ENCODE measurements at places on chromosomes 7 and 10.

GRCh38 chr10:65358565-65358964 lies 1567.3 kb upstream of the LRRTM3 start:
- DNase-seq, result no peak

GRCh38 chr7:108581655-108582491 lies 12.2 kb downstream of the DNAJB9 start:
- DNase-seq, result peak; percentile 14

DNA sequence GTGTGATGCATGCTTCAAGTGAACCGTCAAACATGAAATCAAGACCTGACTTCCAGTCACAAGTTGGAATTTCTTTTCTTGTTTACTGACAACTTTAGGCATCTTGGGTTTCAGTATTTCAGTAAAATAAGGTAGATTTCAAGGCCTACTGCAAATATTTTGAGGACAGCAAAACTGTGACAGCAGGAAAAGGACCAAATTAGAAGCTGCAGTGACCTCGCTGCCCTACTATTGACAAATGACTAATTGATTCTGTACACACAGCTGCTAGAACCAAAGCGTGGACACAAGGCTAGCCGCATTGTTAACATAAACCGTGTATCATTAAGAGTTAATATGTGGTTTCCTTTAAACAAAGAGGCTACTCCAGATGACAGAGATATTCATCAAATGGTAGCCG lies 105.7 kb upstream of the SEC61G start:
- no peak for DNase-seq

DNA sequence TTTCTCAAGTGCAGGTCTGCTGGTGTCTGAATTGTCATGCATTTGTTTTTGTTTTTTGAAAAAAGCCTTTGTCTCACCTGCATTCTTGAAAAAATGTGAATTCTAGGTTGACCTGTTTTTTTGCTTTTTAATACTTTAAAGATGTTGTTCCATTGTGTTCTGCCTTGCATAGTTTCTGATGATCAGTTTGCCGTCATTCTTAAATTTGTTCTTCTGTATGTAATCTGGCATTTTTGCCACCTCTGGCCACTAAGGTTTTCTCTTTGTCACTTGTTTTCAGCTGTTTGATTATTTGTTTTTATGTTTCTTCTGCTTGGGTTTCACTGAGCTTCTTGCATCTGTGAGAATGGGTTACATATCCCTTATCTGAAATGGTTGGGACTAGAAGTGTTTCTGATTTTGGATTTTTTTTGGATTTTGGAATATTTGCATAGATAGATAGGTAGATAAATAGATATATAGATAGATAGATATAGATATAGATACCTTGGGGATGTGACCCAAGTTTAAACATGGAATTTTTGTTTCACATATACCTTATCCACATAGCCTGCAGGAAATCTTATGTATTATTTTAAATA lies 16.5 kb downstream of the MGMT start:
- DNase-seq, result no peak

DNA sequence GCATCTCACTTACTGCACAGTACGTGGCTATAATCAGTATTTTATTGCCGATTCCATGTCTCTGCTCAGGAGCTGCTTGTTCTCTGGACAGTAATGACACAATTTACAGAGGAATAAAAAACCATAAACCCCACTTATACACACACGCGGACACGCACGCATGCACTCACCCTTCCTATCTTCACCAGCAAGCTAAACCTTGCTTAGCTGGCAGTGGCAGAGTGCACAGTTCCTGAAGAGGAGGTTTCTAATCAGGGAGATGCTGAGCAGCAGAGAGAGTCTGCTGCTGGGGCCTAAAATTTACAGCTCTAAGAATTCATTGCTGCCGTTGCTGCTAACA lies 66.3 kb downstream of the SND1 start:
- no peak for DNase-seq

GRCh38 chr10:96017191-96017687 lies 26.1 kb upstream of the CCNJ start:
- peak; percentile 63 for DNase-seq

- DNase-seq, result peak; percentile 32
Measured at GRCh38 chr10:8044908-8045725, 9.4 kb upstream of the GATA3 start.

DNA sequence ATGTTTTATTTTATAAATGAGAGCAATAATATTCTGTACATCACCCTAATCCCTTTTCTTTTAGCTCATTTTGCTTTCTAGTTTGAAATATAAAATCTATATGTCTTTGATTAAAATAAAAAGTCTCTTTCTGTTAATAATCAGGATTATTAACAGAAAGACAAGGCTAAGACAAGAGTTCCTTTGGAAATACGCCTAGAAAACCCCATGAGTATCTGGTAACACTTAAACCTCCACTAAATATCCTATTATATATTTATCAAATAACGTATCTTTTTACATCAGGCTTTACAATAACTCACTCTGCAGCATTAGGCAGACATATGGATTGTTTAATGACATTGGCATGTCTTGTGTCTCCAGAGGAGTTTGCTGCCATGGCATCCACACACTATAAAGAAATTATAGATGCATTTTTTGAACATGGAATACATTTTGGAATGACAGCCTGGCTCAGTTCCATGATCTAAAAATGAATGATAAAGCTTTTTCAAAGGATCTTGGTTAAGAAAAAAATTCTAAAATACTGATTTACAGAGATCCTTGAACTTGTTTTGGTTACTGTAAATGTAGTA lies 98.7 kb downstream of the TMEM26 start:
- DNase-seq, result no peak

GRCh38 chr7:23222439-23223030 lies 24.0 kb upstream of the GPNMB start:
- no peak for DNase-seq

GRCh38 chr7:108296911-108297310 lies 159.3 kb downstream of the NRCAM start:
- DNase-seq, result no peak

DNA sequence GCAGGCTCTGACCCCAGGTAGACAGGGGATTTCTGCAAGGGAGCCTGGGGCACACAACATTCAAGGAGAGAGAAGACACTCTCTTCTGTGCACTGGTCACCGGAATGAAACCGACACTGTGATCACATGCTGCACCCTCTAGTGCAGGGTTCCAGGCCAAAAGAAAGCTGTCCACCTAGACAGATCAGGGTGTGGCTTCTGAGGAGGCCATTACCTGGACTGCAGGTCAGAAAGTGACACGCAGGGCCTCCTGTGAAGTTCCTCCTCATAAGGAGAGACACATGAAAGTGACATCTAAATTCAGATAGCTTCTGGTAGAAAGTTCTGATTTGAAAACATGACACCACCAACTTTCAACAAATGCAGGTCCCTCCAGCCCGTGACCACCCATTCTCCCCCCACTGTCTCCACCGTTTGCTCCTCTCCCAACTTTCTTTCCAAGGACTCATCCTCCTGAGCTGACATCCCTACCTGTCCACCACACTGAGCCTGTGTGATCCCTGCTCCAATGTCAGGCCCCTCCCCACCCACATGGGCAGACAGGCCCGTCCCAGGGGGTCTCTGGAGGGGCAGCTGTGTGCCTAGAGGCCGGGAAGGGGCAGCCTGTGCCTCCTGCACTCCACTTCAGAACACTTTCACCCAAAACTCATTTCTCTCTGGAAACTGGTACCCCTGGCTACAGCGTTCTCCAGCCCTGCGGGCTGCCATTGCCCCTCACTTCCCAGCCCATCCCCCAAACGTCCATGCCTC lies 198.0 kb downstream of the TNS3 start:
- DNase-seq, result no peak

DNA sequence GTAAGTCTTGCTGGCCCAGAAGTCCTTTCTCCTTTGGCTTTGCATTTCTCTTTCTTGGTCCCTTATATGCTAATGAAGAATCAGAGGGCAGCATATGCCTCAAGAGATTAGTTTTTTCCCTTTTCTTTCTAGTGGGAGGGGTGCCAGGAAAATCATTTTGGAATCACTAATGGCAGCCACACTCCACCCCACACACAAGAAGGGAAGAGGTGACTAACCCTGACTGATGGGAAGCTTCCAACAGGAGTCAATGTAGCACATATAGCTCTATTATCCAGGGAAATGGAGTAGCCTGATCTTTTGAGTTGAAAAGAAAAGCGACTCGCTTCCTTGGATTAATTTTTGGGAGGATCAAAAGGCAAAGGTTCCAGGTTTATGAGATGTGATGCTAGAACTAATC lies 225.3 kb downstream of the KIF20B start:
- no peak for DNase-seq

DNA sequence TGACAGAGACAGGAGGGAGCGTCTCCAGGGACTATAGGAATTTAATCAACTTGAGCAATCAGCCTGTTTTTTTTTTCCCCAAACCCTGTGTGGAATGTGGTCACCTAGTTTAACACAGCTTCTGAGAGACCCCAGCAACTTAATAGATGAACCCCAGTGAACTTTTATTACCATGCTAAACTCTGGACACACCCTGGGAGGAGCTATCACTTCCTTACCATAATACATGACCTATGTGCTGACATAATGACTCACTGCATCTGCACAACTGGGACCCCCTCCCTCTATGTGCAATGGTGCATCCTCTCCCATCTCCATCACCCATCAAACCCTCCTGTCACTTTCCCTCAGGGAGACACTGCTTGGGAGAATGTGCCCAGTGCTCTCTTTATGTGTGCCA lies 83.7 kb downstream of the EPC1 start:
- DNase-seq, result no peak

- DNase-seq, result no peak
Measured at GRCh38 chr7:29833929-29834328, 27.6 kb downstream of the WIPF3 start.

- no peak for DNase-seq
Measured at GRCh38 chr7:82441669-82442478, 1.7 kb downstream of the CACNA2D1 start.

DNA sequence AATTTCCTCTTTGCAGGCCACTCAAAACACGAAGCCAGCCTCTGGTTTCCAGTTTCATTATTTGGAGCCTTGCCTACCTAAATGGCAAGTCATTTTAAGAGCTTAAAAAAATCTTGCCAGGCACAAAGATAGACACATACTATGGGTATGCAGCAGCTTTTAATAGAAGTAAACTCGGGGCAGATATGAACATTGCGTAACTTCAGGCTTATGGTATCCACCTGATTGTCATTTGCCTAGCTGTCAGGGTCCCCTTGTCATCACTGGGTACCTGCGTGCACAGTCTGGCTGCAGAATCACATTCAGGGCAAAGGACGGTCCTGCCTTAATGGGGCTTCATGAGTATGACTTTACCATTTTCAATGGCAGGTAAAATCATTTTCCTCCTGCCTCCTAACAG lies 466.1 kb upstream of the NRP1 start:
- DNase-seq, result no peak

- no peak for DNase-seq
Measured at GRCh38 chr10:69456880-69457693, 5.8 kb downstream of the TSPAN15 start.

DNA sequence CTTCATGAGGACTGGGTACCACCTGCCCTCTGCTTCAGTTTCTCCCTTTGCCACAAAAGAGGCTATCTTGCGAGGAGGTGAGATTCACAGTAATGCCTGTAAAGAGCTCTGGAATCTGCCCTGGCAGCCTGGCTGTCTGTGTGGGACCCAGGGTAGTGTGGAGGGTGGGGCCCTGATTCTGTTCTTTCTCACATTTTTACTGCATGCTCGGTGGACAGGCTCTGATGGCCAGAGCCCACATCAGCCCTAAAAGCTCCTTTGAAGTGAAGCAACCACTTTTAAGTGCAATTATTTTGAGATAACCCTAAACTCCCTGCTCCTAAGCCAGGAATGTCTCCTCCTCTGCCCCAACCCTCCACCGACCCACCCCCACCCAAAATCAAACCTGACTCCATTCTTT lies 92.1 kb upstream of the PODXL start:
- peak; percentile 44 for DNase-seq

DNA sequence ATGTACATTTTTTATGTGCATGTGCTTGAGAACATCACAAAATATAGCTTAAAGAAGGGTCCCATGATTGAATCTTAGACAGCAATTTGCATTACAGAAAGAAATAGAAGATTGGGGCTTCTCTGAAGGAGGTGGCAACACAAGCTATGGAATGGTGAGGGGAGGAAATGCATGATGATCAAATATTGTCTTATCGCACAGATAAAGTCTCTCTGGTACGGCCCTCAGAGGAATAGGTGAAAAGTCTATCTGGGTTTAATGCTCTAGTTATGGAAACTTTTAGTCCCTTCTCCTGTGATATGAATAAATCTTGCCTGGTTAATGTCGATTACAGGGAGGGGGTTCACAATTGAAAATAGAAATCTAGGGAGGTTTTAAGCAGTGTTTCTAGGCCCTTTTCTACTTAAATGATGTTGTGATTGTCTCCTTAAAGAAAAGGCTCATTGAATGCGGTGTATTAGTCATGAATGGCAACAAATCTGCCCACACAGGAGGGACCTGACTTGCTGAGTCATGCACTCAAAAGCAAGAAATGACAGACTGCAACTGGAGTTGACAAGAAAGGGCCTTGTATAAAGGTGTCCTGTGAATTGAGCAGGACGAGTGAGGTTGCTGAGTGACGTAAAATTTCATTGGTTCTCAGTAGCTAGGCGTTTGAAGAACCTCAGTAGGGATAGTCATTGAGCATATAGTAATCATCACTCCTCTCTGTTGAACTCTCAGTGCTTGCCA lies 133.4 kb upstream of the CSTF2T start:
- peak; percentile 45 for DNase-seq

- no peak for DNase-seq
Measured at GRCh38 chr7:17342756-17343155, 44.3 kb downstream of the AHR start.

- no peak for DNase-seq
Measured at GRCh38 chr7:15057272-15057671, 154.7 kb upstream of the DGKB start.

- no peak for DNase-seq
Measured at GRCh38 chr10:31693491-31693890, 235.1 kb downstream of the ARHGAP12 start.

GRCh38 chr7:139743267-139743966 lies 34.4 kb downstream of the HIPK2 start:
- no peak for DNase-seq

DNA sequence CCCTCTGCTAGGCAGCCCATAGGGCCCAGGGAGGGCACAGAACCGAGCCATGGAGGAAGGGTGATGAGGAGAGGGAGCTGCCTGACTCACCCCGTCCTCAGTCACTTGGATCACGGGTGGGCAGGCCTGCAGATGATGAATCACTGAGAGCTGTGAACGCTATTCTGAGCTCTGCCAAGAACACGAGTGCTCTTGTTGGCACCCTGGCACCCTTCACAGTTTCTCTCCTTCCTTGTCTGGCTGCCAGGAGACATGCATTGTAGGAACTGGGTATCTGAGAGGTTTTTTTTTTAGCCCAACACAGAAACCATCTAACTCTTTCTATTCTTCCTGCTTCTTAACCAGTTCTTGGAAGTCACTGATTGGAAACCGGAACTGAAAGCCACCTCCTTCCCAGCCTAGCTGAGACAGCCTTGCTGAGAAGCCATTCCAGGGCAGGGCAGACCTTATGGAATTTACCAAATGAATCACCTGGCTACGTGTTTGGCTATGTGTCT lies 82.1 kb downstream of the SLC37A3 start:
- DNase-seq, result peak; percentile 90

GRCh38 chr7:90804370-90804769 lies 208.2 kb downstream of the CDK14 start:
- no peak for DNase-seq
